ENCODE measurements at places on chromosomes 16 and 17.
A peak's percentile ranks its signal among the peaks of the same experiment; 100 is the strongest.

DNA sequence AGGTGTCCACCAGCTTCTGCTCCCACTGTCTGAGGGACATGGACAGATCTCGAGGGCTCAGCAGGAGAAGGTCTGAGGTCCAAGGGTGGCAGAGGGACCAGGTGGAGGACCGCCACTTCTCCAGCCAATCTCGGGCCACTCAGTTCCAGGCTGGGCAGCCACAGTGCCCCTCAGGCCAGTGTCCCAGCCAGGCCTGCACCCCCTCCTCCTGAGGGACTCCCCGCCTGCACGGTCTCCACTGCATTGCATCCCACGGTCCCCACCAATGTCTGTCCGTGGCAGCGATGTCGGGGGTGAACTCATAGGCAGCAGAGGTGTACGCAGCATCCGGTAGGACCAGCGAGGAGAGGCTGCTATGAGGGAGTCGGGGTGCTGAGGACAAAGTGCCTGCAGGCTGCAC, 64.2 kb upstream of the DOC2B start:
- no peak for DNase-seq

- DNase-seq: no peak
Observed at GRCh38 chr17:79473111-79473875, 137.6 kb downstream of the RBFOX3 start.

DNA sequence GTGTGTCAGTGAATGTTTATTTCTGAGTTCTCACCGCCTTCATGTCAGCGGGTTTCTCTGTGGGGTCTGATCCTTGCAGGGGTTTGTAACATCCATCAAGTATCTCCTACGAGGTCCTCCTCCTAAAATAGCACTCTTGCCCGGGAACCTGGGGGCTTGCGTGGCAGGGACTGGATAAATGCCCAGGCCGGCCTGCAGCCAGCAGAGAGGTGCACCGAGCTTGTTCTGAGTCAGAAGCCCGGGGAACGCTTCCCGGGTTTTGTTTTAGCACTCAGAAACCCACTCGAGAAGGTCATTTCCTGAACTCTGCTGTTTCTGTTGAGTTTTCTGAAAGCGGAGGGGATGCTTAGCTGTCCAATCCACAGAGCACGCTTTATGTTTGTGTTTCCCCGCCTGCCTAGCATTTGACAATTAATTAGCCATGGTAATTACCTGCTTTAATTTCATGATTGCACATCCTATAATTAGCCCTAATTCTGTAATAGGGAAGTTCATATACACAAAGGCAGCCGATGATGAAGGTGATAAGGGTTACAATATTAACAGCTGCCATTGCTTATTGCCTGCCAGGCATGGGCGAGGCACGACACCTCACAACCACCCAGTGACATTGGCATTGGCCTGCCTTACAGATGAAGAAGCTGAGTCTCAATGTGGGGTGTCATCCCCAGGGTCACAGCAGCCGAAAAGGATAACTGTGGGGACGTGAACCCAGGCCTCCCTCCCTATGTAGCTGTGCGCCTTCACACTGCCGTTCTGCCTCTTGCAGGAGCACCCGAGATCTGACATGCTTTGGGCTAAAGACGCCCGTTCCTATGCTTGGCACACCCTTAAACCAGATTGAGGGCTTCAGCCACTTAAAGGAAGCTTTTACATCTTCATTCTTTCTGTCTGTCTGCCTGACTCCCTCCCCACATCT, 333.1 kb downstream of the CPPED1 start:
- no peak for DNase-seq

DNA sequence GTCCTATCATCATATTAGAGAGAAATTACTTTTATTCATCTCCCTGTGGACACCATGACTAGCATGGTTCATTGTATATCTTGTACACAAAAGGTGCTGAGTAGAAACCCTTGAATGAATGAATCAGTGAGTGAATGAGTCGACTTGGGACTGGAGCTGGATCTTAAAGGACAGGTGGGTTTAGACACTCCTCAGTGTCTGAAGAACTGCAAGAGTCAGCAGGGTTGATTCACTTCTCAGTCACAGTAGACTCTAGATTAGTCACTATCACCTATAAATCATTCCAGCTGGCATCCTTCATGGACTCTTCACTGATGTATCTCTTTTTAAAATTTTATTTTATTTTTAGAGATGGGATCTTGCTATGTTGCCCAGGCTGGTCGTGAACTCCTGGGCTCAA, 30.1 kb upstream of the PMFBP1 start:
- DNase-seq: peak; percentile 23

GRCh38 chr17:55708175-55708974, 14.3 kb downstream of the TMEM100 start:
- no peak for DNase-seq

GRCh38 chr17:80663781-80664206, 119.2 kb downstream of the RPTOR start:
- peak; percentile 17 for DNase-seq

DNA sequence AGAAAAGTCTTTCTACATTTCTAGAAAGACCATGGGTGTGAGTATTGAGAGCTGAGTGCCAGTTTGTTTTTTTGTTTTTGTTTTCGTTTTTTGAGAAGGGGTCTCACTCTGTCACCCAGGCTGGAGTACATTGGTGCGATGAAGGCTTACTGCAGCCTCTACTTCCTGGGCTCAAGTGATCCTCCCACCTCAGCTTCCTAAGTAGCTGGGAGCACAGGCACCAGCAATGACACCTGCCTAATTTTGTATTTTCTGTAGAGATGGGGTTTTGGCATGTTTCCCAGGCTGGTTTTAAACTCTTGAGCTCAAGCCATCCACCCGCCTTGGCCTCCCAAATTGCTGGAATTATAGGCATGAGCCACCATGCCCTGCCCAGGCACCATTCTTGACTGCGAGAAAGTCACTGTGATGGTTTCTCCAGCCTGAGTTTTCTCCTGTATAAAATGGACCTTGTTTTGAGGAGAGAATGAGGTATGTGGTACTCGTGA, 673.8 kb downstream of the MAF start:
- no peak for DNase-seq
